ENCODE measurements at places on chromosomes 11 and 22.

GRCh38 chr11:47202576-47202975 is 12.2 kb upstream of the DDB2 start:
- DNase-seq = no peak

- DNase-seq = no peak
Observed at GRCh38 chr11:31822175-31822926, 11.2 kb upstream of the PAX6 start.

DNA sequence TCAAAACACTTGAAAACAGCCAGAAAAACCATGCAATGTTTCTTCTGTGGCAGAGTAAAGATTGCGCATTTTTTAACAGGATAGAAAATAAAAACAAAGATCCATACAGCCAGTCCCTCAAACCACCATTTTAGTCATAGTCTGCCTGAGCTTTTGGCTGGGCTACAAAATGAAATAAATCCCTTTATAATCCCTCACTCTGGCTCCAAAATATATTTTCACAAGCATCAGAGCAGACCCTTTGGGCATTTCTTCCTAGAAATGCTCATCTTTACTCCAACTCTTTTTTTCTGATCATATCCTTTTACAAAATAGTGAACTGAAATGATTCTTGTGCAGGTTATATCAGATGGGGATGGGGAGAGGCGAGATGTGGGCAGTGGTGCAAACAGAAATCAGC is 31.8 kb upstream of the LMO2 start:
- DNase-seq = no peak

GRCh38 chr11:65931773-65932557 is 12.7 kb downstream of the DRAP1 start:
- DNase-seq = no peak
